GM12864 (cell line): ENCODE measurements at places on chromosomes 16 and 17.
A peak's percentile ranks its signal among the peaks of the same experiment; 100 is the strongest.

DNA sequence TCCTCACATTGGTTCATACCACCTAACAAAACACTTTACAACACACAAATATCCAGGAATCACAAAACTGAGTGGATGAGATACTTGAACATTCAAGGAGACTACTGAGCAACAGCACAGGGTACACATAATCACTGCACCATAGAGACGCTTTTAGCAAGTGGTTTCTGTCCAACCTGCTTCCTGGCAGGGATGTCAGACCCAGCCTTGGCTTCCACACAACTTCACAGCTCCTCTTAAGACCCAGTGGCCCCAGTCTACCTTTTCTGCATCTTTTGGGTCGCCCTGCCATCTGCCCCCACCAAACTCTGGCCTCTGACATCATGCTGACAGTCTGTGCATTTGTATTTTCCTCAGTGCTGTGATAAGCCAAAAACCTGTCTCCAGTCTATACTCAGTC is 5.9 kb upstream of the CORO6 start:
- no peak for DNase-seq

GRCh38 chr17:78954684-78955083 is 25.0 kb downstream of the LGALS3BP start:
- no peak for DNase-seq

GRCh38 chr16:85360323-85361277 is 248.3 kb upstream of the CIBAR2 start:
- no peak for DNase-seq

GRCh38 chr16:1167276-1168107 is 14.6 kb downstream of the CACNA1H start:
- no peak for DNase-seq

DNA sequence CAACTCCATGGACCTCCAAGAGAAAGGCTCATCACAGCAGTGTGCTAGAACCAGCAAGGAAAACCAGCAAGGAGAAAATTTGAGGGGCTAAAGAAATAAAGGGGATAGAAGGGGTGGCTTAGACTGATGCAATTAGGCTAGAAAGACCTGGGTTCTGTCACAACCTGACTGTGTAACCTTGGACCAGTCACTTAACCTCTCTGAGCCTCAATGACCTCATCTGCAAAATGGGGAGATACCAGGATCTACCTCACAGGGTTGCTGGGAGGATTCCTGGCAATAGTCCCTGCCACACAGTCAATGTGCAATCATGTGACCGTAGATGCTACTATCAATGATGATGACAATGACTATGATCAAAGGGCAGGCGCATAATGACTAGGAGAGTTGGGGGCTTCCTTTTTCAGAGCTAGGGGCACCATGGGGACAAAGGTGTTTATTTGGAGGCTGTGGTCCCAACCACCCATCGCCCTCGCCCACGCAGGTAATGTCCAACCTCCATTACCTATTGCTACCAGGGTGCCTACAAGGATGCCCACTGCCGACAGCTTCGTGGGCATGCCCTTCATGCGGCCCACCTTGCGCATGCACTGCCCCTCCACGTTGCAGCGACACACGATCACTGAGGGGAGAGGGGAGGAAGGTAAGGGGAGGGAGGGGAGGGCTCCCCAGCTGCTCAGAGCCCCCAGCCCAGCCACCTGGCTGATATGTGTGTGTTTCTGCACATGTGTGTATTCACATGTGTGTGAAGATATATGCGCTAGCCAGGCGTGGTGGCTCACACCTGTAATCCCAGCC is 9.7 kb downstream of the CDH16 start:
- no peak for DNase-seq

DNA sequence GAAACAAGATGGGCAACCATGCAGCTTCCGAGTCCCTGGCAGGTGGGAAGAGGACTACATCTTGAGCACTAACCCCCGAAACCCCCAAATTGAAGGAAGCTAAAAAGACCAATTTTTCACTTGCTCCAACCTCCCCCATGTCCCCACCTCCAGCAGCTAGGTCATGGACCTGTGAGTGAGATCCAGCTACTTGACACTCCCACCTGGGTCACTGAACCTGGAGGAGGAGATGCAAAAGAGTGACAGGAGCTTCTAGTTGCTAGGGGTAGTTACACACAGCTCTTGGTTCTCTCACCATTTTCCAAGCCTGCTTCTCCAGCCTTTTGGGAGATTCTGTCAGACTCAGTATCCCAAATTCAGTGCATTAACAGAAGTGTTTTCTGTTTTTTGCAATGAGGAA is 11.2 kb downstream of the PDZD9 start:
- no peak for DNase-seq

DNA sequence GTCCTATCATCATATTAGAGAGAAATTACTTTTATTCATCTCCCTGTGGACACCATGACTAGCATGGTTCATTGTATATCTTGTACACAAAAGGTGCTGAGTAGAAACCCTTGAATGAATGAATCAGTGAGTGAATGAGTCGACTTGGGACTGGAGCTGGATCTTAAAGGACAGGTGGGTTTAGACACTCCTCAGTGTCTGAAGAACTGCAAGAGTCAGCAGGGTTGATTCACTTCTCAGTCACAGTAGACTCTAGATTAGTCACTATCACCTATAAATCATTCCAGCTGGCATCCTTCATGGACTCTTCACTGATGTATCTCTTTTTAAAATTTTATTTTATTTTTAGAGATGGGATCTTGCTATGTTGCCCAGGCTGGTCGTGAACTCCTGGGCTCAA is 30.1 kb upstream of the PMFBP1 start:
- no peak for DNase-seq

GRCh38 chr16:84867696-84868095 is 47.9 kb downstream of the CRISPLD2 start:
- no peak for DNase-seq

DNA sequence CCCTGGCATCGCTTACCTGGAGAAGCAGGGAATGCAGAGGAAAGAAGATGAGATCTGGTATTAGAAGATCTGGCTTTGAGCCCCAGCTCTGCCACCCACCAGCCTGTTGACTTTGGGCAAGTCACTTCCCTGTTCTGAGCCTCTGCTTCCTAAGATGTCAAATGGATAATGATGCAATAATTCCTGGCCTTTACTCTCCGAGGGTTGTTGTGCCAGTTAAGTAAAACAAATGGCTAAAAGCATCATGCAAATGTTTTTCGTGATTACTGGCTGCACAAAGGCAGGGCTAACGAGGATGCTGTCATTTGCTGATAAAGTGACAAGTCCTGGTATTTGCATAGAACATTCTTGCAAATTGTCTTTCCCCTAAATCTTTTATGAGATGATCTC is 1.3 kb upstream of the ZNF821 start:
- no peak for DNase-seq

DNA sequence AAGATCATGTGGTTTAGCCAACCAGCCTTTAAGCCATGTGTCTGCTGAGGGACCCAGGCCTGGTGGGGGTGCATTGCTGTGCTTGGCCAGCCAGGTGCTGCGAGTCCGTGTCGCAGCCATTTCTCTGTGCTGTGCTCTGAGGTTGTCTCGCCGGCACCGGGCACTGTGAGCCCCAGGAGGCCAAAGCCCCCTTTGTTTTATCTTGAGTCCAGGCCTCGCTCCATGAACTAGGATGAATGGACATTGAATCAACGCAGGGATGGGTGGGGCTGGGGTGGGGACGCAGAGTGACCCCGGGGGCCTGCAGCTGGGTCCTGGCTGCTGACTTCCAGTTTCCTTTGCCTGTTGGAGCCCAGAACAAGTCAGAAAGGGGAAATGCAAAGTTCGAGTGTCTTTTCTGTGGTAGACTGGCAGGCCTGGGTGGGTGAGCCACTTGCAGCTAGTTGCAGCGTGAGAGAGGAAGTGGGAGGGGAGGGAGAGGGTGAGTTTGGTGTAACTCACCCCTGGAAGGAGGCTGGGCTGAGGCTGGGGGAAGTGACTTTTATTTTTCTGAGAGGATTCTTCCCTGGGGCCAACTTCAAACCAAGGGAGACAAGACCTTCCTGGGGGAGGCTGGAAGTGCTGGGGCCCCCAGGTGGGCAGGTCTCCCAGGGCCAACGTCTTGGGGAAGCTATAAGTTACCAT is 324.7 kb downstream of the SEC14L1 start:
- peak; percentile 90 for DNase-seq

GRCh38 chr17:2952174-2952845 is 111.1 kb downstream of the OR1D5 start:
- no peak for DNase-seq

DNA sequence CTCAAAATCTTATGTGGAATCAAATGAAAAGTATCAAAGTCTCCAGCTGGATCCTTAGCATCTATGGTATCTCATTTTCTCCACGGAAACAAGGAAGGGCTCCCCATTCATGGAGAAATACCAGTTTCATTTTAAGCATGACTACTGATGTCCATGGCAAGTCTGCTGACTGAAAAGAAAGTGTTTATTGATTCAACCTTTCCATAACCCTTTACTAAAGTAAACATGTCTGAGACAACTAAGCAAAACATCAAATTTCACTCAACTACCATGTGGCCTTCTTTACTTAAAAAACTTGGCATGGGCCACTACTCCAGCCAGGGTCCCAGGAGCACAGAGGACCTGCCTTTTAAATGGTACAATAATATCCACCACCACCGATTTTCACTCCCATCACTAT is 928.0 kb upstream of the SOX9 start:
- no peak for DNase-seq

- DNase-seq, result no peak
Measured at GRCh38 chr17:38867968-38868816, 1.7 kb upstream of the LASP1 start.

GRCh38 chr17:19579867-19580565 is 46.4 kb downstream of the SLC47A1 start:
- no peak for DNase-seq

DNA sequence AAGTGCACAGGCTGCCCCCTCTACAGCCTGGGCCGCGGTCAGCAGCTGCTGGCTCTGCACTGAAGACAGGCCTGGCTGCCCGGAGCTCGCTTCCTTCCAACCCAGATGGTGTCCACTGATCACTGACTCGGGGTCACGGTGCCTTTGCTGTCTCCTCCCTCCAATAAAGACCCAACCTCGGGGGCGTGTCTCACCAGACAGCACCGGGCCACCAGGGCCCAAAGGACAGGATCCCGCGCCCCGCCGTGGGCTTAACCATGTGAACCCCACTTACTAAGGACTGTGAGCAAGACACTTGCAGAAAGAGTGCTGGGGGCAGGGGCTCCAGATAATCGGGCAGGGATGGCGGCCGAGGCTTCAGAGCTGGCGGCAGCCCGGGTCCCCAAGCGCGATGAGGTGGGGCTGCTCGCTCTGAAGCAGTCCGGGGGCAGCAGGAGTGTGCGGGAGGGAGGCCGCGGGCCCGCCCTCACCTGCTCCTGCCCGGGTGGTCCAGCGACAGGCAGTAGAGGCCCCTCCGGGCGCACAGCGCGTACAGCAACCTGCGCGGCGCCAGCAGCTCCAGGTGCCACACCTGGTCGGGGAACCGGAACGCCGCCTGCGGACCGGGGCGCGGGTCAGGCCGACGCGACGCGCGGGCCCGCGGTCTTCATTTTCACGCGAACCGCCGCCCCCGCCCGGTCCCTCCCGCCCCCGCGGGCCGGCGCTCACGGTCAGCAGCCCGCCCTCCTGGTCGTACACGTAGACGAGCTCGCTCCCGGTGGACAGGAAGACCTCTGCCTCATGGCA is 502 bp downstream of the FAAP100 start:
- no peak for DNase-seq

GRCh38 chr17:8225813-8226535 is 15.6 kb upstream of the AURKB start:
- DNase-seq, result peak; percentile 70

DNA sequence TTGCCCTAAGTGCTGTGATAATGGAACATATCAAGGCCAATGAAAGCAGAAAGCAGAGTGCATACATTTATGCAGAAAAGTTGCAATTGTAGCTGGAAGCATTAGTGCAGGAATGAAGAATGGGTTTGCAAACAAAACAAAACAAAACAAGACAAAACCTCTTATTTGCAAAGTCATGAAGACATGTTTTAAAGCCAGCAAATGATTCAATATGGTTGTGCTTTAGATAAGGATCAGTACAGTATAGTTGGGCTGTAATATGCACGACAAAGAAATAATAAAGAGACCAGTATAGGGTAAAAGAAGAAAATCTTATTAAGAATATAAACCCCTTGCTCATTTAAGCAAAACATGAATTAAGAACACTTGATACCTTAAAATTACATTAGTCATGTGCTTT is 398.1 kb downstream of the KIF2B start:
- no peak for DNase-seq

DNA sequence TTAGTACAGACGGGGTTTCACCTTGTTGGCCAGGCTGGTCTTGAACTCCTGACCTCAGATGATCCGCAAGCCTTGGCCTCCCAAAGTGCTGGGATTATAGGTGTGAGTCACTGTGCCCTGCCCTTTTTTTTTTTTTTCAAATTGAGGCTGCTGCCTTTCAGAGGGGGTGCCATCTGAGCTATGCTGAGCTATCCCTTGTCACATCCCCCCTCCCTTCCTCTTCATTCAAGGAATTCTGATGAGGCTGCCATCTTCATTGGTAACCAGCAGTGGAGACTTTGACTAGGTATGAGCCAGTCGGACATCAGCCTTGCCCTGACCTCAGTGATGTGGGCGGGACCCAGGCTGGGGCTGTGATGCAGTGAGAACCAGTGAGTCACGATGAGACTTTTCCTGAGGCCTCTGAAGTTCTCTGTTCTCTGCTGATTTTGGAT is 24.4 kb upstream of the GPT2 start:
- no peak for DNase-seq

- DNase-seq, result no peak
Measured at GRCh38 chr16:87705771-87706277, 60.0 kb downstream of the KLHDC4 start.

DNA sequence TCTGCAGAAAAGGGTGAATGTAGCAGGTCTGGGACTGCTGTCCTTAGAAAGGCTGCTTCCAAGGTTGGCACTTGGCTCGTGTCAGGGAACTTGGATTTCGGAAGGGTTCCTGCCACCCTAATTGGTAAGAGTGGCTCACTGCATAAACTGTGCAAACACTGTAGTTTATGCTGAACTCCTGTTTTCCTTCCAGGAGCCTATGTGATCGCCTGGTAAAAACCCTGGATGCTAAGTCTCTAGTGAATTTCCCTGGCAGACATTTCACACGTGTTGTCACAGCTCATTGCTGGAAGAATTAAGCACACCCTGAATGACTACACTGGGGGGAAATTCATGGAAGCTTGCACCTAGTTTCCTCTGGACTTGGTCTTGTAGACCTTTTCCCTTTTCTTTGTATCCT is 140.1 kb downstream of the SPECC1 start:
- DNase-seq, result no peak

GRCh38 chr17:28760601-28761562 is 17.1 kb downstream of the TRAF4 start:
- no peak for DNase-seq
